ENCODE measurements at places on chromosomes 12 and 14. TPM values are rescaled to one million over a fixed set of nuclear protein-coding genes. Genes with fewer than 3 reads are reported as not detected.

DNA sequence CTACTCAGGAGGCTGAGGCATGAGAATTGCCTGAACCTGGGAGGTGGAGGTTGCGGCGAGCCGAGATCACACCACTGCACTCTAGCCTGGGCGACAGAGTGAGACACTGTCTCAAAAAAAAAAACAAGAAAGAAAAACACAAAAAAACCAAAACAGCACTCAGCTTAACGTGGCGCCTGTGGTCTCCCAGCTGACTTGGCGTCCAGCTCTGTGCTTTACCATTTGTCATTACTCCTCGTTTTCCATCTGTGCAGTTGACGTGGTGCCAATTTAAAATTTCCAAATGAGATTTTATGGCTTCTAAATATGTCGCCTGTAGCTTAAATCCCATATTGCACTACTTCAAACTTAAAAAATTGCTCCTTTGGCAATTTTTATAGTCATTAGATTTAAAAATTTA is 2.0 kb downstream of the MGP start:
- peak; percentile 78 for DNase-seq

DNA sequence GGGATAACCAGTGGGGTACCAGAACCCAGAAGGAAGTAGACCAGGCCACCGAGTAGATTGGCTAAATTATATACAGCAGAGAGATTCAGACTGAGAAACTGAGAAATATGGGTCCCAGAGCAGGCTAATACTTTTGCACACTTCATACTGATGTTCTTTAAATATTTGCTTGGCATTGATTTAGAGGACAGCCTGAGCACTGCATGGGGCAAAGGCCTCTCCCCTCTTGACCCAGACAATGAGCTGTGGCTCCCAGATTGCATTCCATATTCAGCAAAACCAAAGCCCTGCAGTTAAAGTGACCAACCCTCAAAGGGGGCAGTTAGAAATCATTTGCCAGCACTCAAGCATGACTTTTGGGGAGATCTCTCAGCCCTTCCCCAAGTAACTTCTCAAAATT is 279.2 kb downstream of the SUDS3 start:
- no peak for DNase-seq

DNA sequence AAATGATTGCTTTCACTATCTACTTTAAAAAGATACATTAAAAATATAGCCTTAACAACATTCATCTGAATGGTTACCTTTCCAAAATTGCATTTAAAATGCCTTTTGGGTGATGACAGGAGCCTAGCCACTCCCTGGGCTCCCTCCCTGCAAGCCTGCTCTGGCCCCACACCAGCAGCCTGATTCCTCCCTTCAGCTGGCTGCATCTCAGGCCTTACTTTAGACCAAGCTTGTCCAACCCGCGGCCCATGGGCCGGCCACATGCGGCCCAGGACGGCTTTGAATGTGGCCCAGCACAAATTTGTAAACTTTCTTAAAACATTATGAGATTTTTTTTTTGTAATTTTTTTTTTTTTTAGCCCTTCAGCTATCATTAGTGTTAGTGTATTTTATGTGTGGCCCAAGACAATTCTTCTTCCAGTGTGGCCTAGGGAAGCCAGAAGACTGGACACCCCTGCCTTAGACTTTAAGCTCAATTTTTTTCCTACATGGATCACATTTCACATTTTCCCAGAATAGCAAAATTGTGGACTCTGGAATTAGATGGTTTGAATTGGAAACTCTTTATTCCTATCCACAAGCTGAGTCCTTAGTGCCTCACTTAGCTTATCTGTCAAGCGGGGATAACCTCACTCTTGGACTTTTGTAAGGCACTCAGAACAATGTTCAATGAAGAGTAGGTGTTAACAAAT is 124.4 kb downstream of the MYRFL start:
- DNase-seq = peak; percentile 55

GRCh38 chr12:12823811-12824210 is 10.7 kb downstream of the DDX47 start:
- DNase-seq = no peak

- DNase-seq = no peak
Observed at GRCh38 chr12:1504304-1504894, 90.0 kb downstream of the FBXL14 start.

DNA sequence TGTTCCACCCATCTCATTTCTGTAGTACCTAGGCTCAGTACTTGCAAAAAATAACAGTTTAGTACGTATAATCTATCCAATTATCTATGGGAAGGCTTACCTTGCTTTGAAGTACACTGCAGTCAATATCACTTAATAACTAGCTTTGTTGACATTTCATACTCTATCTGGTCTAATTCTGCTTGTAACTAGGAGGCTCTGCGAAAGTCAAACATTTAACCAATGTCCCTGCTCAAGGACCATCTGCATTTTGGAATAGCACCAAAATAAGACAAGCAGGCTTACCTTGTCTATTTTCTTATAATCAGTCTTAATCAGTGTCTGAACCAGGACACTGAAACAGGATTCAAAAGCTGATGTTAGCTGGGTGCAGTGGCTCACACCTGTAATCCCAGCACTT is 39.9 kb downstream of the SLC25A47 start:
- DNase-seq = no peak

DNA sequence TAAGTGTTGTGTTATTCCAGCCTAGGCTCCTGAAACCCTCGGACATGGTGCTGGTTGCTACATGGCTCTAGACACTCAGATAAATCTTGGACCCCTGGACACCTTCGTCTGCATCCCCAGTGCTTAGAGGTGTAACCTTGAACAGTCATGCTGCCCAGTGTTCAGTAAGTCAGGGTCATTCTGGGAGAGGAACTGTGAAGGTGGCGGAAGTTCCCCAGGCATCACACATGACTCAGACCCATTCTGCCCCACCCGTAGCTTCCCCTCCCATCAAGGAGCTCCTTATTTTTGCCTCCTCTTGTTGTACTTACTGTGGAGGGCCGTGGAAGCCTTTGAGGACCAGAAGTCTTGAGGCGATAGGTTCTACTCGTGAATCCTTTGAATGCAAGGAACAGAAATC is 18.1 kb upstream of the SSPN start:
- DNase-seq = no peak

Gene CEP83
- polyA plus RNA-seq = 46.1 TPM

All from left lung (tissue), 14 donors.